Anterior cingulate cortex (tissue), 58 donors: ENCODE measurements at places on chromosomes 5 and 9.

GRCh38 chr5:39055768-39056398 is 18.3 kb downstream of the RICTOR start:
- no peak for DNase-seq

DNA sequence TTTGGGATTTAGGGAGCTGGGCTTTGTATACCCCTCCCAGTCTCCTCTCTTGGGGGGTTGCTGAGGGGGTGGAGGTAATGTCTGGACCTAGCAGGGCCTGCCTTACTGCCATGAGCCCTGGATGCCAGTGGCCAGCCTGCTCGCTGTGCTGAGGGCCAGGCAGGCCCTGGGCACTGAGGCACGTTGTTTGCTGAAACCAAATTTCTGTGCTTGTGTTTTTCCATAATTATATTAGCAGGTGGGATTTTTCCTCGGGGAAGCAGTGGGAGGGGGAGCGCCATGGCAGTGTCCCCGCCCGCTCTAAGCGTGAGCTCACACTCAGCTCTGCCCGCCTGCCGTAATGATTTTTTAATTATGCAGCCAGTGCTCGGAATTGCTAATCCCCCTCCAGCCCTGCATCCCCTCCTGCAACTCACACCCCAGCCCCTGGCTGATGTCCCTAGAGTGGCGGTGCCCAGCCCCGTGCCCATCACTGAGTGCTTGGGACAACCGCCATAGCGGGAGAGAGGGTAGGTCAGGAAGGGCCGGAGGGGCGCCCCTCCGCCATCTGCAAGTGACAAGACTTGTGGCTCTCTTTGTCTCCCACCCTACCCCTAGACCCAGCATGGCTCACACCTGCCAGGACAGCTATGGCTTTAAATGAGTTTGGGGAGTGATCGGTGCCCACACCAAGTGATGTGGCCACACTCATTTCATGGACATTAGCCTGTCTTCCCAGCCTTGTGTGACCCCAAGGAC is 20.9 kb downstream of the CXXC5 start:
- no peak for DNase-seq

DNA sequence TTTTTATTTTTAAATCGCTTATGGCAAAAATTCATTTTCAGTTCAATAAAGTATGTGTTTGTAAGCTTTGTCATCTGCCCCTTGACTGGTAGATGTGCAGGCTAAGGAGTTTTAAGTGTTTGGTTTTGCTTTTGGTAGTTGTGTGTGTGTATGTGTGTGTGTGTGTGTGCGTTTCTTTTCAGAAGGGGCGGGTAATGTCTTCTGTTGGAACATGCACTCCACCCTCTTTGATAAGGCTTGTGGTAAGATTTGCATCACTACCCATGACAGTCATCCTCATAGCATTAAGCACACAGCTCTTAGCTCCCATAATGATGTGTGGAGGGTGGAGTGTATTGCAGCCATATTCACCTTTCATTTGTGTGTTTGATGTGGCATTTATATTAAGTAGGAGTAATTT is 92.1 kb upstream of the FSD1L start:
- DNase-seq, result no peak

- no peak for DNase-seq
These were observed 145.6 kb downstream of the LPAR1 start for GRCh38 chr9:110892689-110893088.

DNA sequence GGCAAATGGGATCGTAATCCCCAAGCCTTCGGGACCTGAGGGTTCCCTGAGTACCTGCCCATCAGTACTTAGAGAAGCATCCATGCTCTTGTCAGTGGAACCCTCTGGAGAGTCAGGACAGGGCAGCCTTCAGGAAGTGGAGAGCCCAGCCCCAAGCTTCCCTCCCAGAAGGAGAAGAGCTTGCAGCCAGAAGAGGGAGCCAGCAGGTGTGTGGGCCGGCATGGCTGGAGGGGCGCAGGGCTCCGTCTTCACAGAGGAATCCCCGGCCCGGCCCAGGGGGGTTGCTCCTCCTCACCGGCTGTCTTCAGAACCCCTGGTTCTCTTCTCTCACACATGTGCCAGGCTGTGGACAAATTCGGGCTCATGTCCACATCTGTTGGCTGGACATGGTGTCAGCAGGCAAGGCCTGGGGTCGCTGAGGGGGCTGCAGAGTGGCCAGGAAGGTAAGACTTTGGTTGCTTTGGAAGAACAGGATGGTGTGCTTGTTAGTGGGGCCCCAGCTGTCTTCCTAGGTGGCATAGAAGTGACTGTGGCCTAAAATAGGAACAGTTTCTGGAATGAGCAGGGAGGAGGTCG is 58.9 kb upstream of the RXRA start:
- DNase-seq, result no peak

DNA sequence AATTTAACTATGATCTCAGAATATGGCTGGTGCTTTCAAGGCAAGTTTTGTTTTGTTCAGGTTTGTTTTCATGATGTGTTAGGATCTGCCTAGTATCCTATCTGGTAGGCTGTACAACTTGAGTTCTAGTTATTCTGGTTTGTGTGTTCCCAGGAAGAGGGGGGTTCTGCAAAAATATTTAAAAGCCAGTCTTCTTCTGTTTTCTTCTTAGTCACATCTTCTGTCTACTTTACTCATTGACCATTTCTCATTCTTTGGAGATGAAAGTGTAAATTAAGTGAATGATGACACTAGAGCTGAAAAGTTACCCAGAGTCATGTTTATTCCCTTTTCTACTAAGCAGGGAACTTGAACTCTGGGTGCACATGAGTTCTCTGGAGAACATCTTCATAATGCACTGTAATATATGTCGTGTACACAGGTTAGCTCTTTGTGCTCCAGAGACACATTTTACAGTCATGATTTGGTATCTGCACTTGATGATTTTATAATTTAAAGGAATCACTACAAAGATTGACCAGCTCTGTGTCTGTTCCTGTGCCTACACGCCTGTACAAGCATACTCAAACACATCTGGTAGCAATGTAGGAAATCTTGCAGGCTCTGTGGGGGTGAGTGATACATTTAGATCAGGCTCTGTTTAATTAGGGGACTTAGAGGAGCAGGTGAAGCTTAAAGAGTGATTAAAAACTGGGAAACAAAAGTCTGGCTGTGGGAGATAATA is 5.0 kb downstream of the SMAD5 start:
- DNase-seq, result no peak
